Right atrium auricular region (tissue), 2 donors: ENCODE measurements at places on chromosomes 1 and 21.

- no peaks in the 10 kb centered on the region for H3K27me3 ChIP-seq
- no peaks in the 10 kb centered on the region for H3K4me1 ChIP-seq
- no peak overlapping the region for H3K27ac ChIP-seq
- no peak overlapping the region for H3K4me3 ChIP-seq
- peaks cover 37% of the 10 kb centered on the region for H3K36me3 ChIP-seq
- no peak for DNase-seq
These were observed 64.8 kb upstream of the GNG4 start for GRCh38 chr1:235714205-235714897.

DNA sequence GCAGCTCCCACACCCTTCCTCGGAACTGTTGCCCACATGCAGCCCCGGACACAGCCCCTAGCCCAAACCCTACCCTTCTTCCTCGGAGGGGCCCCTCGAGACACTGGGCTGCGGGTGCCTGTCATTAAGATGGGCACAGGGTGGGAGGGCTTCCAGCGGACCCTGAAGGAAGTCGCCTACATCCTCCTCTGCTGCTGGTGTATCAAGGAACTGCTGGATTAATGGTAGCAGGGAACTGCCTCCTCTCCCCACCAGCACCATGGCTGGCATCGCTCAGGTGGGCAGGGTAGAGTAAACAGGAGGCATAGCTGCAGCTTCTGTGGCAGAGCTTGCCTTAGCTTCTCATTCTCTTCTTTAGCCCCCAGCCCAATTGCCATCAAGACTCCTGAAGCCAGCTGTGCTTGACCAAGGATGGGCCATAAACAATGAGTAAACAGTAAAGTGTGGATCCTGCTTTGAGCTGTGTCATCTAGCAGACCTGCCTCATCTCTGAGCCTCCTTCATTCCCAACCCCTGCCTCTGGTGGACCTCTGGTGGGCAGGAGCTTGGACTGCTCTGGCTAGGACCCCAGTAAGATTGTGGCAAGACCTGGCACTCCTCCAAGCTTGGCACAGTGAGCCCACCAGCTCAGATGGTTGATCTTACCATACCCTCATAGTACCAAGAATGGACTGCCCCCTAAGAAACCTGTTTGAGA, at the start of gene LENEP:
Gene LENEP (plus strand): TSS at position 15 of the 697 bp plus-strand sequence. CDS start 22 bp downstream, at position 37.
- H3K27me3 ChIP-seq: no peaks in the 10 kb centered on the region
- peaks cover 15% of the 10 kb centered on the region for H3K36me3 ChIP-seq
- H3K4me1 ChIP-seq: peaks cover 1% of the 10 kb centered on the region
- DNase-seq: no peak
- no peak within 1 kb of the TSS for H3K4me3 ChIP-seq

GRCh38 chr1:88892357-88892877, 1.1 kb upstream of the GTF2B start:
- H3K27me3 ChIP-seq: no peaks in the 10 kb centered on the region
- no peak overlapping the region for H3K27ac ChIP-seq
- no peaks in the 10 kb centered on the region for H3K36me3 ChIP-seq
- H3K4me1 ChIP-seq: no peaks in the 10 kb centered on the region

GRCh38 chr1:81437213-81437612, 363.5 kb upstream of the ADGRL2 start:
- H3K27ac ChIP-seq: no peak overlapping the region
- no peak overlapping the region for H3K4me3 ChIP-seq
- no peaks in the 10 kb centered on the region for H3K36me3 ChIP-seq
- H3K4me1 ChIP-seq: no peaks in the 10 kb centered on the region
- no peaks in the 10 kb centered on the region for H3K27me3 ChIP-seq

DNA sequence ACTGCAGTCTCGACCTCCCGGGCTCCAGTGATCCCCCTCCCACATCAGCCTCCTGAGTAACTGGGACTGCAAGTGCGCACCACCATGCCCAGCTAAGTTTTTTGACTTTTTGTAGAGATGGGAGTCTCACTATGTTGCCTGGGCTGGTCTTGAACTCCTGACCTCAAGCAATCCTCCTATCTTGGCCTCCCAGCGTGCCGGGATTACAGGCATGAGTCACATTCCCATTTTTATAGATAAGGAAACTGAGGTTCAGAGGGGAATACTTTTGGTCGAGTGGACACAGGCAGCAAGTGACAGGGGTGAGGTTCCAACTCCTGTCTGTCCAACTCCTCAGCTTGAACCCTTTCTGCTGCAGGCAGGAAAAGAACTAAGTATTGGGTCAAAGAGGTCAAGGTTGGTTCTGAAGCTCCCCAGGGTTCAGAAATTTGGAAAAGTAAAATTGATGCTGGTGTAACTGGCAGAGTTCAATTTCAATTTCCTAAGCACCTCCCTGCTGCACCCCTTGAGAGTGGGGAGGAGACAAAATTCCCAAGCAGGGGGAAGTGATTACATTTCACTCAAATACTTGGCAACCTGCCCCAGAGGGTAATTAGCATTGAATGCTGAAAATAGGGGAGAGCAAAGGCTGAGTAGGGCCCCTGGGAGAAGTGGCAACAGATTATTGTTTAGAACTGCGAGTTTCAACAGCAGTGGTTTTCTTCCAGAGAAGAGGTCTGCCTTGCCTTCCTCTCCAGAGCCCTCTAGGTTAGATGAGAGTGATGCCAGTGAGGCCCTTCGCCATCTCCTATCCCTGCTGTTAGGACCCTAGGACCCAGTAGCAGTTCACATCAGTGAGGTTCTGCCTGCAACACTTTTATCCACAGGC, 17.5 kb upstream of the ALPL start:
- H3K4me3 ChIP-seq: no peak overlapping the region
- H3K36me3 ChIP-seq: no peaks in the 10 kb centered on the region
- H3K27me3 ChIP-seq: no peaks in the 10 kb centered on the region

DNA sequence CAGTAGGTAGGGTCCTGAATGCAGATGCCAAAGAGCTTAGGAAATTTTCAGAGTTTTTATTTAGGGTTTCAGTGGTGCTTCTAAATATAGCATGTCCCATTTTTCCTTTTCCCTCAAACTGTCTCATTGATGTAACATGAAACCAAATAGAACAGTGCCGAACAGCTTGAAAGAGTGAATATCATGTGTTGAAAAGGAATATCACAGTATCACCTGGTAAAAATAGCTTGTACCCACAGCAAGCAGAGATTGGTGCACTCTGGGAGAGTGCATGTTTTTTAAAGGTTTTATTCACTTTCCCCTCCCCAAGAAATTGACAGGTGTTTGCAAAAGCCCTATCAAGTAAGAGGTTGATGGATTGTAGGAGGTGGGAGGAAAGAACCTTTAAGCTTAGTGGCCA, 41.9 kb upstream of the ELAVL4 start:
- H3K27ac ChIP-seq: peak overlapping the region; percentile 28
- no peak overlapping the region for H3K4me3 ChIP-seq
- no peaks in the 10 kb centered on the region for H3K36me3 ChIP-seq
- DNase-seq: no peak

- no peaks in the 10 kb centered on the region for H3K27me3 ChIP-seq
- H3K36me3 ChIP-seq: no peaks in the 10 kb centered on the region
- DNase-seq: no peak
- peak overlapping the region; percentile 52 for H3K27ac ChIP-seq
These were observed 68.6 kb downstream of the NTMT2 start for GRCh38 chr1:170214117-170215032.

GRCh38 chr1:205579711-205580110, 52.1 kb downstream of the ELK4 start:
- H3K4me1 ChIP-seq: no peaks in the 10 kb centered on the region
- no peak for DNase-seq
- H3K27me3 ChIP-seq: no peaks in the 10 kb centered on the region
- H3K27ac ChIP-seq: no peak overlapping the region
- H3K36me3 ChIP-seq: no peaks in the 10 kb centered on the region
- no peak overlapping the region for H3K4me3 ChIP-seq

DNA sequence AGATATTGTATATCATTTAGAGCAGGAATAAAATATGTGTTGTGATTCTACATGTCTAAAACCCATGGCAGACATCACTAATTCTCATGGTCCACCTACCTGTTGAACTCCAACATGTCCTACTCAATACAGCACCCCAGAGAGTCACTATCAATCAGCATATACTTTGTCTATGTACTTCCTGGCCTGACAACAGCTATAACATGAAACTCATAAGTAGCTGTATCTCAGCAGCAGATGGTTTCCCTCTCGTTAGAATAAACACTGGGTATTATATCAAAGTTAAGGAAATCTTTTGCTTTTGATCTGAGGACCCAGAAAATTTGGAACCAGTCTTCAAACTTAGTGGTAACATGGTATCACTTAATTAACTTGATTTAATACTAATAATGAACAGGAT, 15.8 kb downstream of the ARPC5 start:
- H3K27ac ChIP-seq: no peak overlapping the region
- H3K4me1 ChIP-seq: no peaks in the 10 kb centered on the region
- DNase-seq: no peak
- no peaks in the 10 kb centered on the region for H3K27me3 ChIP-seq
- H3K36me3 ChIP-seq: peaks cover 4% of the 10 kb centered on the region

- no peaks in the 10 kb centered on the region for H3K27me3 ChIP-seq
- H3K4me3 ChIP-seq: no peak overlapping the region
- no peak for DNase-seq
These were observed 7.5 kb downstream of the SDHB start for GRCh38 chr1:17046334-17046657.

DNA sequence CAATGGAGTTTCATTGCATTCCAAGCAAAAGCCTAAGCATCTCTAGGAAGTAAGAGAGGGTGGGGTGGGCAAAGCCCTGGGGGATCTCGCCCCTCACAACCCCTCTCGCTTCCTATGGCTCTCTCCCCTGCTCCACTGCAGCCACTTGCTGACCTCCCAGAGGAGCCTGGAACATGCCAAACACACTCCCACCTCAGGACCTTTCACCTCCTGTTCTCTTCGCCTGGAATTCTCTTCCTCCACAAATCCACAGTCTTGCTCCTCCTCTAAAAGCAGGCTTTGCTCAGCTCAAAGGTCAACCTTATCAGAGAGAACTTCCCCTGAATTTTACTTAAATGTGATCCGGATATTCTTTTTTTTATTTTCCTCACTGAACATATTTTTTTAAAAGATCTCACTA, 20.9 kb upstream of the SRRM1 start:
- no peak overlapping the region for H3K4me3 ChIP-seq
- H3K27me3 ChIP-seq: no peaks in the 10 kb centered on the region
- no peak overlapping the region for H3K27ac ChIP-seq
- no peaks in the 10 kb centered on the region for H3K36me3 ChIP-seq

DNA sequence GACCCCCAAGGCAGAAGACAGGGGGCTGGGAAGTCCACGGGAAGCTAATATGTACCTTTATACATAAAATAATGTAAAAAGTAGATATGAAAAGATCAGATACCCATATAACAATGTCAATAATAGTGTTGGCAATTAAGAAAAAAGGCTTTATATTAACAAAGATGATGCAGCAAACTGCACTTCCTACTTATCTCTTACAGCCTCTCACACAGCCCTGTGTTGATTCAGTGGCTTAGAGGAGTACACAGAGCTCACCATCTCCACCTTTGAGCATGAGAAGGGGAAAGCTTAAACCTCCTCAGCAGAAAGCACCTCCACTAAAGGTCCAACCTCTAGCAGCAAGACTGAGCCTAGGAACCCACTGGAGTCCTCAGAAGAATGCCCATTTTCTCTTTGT, 7.2 kb upstream of the VSIG8 start:
- H3K27ac ChIP-seq: no peak overlapping the region
- H3K27me3 ChIP-seq: no peaks in the 10 kb centered on the region
- no peak for DNase-seq
- H3K4me3 ChIP-seq: no peak overlapping the region
- H3K36me3 ChIP-seq: no peaks in the 10 kb centered on the region

GRCh38 chr1:115640384-115640783, 1.4 kb upstream of the VANGL1 start:
- peaks cover 11% of the 10 kb centered on the region for H3K4me1 ChIP-seq
- H3K4me3 ChIP-seq: no peak overlapping the region
- H3K27ac ChIP-seq: no peak overlapping the region
- H3K36me3 ChIP-seq: no peaks in the 10 kb centered on the region
- DNase-seq: no peak
- H3K27me3 ChIP-seq: no peaks in the 10 kb centered on the region

DNA sequence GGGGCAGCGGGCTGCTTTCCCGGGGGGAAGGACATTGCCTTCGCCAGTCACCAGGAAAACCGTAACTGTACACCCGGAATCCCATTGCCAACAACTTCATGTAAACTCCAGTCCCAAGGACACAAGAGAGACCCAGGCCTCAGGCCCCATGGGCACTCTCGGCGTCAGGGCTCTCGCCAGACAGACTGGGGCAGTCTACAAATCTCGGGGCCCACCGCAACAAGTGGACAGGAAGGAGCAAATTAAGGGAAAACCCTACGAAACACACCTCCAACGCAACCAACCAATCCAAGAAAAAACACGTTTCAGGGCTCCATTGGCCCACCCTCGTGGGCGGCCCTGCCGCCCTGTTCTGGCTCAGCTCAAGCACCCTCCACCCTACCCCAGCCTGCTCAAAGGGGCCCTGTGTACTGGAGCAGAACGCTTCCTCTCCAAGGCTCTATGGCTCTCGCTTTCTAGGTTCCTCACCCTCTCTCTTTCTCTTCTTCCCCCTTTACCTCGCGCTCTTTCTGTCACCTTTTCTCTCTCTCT, 4.6 kb upstream of the ZNF678 start:
- H3K27me3 ChIP-seq: peaks cover 10% of the 10 kb centered on the region
- no peak overlapping the region for H3K4me3 ChIP-seq
- no peak overlapping the region for H3K27ac ChIP-seq
- DNase-seq: peak; percentile 57
- peaks cover 8% of the 10 kb centered on the region for H3K4me1 ChIP-seq
- H3K36me3 ChIP-seq: no peaks in the 10 kb centered on the region

DNA sequence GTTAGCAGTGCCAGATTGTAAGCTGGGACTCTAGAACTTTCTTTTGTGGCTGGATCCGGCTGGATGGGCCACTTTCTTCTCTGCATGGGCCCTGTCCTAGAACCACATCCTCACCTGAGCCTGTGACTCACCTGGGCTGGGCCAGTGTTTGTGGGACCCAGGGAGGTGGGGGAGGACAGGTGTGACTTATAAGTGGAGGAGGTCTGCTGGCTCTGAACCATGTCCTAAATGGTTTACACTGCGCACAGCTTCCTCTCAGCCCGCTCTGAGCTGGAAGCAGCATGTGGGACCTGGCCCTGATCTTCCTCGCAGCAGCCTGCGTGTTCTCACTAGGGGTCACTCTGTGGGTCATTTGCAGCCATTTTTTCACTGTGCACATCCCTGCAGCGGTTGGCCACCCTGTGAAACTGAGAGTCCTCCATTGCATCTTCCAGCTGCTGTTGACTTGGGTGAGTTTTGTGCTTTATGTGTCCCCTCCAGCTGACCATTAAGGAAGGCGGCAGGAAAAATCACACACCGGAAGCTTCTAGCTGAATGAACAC, at the start of gene AADACL3:
Gene AADACL3 (plus strand): TSS at position 215 of the 542 bp plus-strand sequence. CDS start 67 bp downstream, at position 282.
- no peaks in the 10 kb centered on the region for H3K27me3 ChIP-seq
- no peak within 1 kb of the TSS for H3K4me3 ChIP-seq
- H3K4me1 ChIP-seq: no peaks in the 10 kb centered on the region
- H3K27ac ChIP-seq: no peak within 1 kb of the TSS
- H3K36me3 ChIP-seq: no peaks in the 10 kb centered on the region

DNA sequence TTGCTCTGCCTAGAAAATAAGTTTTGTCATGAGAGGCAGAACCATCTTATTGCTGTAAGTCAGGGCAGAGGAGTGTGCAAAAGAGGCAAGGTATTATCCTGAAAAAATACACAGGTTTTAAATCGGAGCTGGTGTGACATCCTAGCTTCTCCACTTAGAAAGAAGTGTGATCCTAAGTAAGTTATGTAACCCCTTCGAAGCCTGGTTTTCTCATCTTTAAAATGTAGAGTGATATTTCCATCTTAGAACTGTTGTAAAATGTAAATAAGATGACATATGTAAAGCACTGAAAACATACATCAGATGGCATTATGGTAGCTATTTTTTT, 65.1 kb downstream of the IER5 start:
- peak overlapping the region; percentile 96 for H3K27ac ChIP-seq
- no peaks in the 10 kb centered on the region for H3K36me3 ChIP-seq
- peaks cover 35% of the 10 kb centered on the region for H3K4me1 ChIP-seq
- no peak overlapping the region for H3K4me3 ChIP-seq
- DNase-seq: no peak
- no peaks in the 10 kb centered on the region for H3K27me3 ChIP-seq
